ENCODE measurements at places on chromosomes 7 and 10.

- no peak for DNase-seq
These were observed 20.6 kb downstream of the RBM20 start for GRCh38 chr10:110664483-110665420.

- DNase-seq = peak; percentile 83
These were observed 237.8 kb downstream of the KIAA1217 start for GRCh38 chr10:24446739-24447138.

DNA sequence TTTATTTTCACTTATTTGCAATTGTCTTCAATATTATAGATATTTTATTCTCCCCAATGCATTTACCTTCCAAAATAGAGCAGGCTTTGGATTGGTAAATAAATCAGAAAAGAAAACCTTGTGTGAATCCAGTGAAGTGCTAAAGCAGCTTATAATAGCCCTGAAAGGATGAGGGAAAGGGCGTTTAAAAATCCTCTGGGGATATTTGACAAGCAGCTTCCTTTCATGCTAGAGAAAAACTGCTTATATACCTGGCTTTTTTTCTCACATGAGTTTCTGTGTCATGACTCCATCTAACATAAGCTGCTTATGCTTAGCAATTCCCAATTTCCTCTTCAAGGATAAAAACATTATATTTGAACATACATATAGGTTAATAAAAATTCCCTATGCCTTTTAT, 221.6 kb upstream of the SEMA3E start:
- no peak for DNase-seq

DNA sequence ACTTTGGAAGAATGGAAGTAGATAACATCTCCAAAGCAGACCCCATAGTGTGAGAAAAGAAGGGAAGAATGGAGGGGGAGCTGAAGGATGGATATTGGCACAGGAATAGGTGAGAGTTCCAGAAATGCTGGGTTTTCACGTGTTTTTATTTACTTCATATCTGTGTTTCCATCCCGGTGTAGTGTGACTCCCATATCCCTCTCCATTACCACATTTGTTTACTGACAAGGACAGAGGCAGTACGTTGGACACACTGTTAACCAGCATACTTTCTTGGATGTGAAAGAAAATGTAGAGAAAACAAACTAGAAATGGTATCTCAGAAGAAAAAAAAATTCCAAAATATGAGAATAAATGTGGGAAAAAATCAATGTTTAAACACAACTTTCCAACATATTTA, 124.4 kb upstream of the PFKP start:
- no peak for DNase-seq

- DNase-seq = no peak
These were observed 86.1 kb downstream of the CUX1 start for GRCh38 chr7:101903515-101903868.

GRCh38 chr10:9091530-9092093, 1037.1 kb downstream of the GATA3 start:
- no peak for DNase-seq

DNA sequence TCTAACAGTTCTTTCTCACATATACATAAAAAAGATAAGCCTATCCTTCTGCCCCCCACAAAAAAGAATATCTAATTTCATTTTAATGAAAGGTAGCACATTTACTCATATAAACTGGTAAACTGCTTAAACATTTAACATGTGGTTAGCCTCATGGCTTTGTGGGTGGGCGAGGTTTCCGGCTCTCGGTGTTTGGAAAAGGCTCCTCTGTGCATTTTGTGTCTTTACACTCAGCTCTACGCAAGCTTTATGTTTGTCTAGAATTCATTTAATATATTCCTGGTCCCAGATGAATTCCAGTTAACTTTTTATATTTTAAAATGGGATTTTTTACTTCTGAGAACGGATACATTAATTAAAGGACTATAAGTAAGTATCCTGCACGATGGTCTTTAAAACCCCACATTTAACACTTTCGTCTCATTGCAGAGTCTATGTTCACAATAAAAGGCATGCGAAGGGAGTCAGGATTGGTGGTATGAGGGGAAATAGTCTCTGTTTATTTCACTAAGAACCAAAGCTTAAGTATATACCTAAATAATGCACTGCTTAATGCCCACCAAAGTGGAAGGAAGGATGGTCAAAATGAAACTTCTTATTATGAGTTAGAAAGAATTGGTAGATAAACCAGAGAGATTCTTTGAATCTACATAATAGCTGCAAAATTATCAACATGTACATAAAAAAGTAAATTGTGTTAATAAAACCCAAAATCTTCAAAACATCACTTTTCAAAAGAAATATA, 197.2 kb downstream of the CRPPA start:
- no peak for DNase-seq

- peak; percentile 10 for DNase-seq
These were observed 99.7 kb downstream of the MAPK8 start for GRCh38 chr10:48406204-48406603.

GRCh38 chr7:16060502-16060901, 360.8 kb downstream of the CRPPA start:
- no peak for DNase-seq

GRCh38 chr10:43036481-43037428, 40.1 kb upstream of the RET start:
- no peak for DNase-seq

GRCh38 chr10:86067436-86068050, 299.1 kb downstream of the GRID1 start:
- DNase-seq = no peak

DNA sequence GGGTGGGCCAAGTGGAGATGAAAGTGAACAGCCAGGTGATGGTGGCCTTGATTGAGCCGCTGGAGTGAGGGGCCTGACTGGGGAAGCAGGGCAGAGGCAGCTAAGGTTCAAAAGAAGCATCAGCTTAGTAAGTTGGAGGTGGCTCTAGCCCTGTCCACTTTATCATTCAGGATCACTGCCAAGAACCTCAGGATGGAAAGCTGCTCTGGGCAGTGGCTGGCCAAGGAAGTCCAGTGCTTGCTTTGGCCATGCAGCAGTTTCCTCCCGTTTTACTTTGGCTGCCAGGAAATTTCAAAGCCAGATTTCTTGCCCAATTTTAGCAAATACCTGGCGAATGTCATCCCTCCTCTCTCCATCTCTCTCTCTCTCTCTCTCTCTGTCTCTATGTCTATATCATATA, 384.9 kb downstream of the PLXNA4 start:
- no peak for DNase-seq

DNA sequence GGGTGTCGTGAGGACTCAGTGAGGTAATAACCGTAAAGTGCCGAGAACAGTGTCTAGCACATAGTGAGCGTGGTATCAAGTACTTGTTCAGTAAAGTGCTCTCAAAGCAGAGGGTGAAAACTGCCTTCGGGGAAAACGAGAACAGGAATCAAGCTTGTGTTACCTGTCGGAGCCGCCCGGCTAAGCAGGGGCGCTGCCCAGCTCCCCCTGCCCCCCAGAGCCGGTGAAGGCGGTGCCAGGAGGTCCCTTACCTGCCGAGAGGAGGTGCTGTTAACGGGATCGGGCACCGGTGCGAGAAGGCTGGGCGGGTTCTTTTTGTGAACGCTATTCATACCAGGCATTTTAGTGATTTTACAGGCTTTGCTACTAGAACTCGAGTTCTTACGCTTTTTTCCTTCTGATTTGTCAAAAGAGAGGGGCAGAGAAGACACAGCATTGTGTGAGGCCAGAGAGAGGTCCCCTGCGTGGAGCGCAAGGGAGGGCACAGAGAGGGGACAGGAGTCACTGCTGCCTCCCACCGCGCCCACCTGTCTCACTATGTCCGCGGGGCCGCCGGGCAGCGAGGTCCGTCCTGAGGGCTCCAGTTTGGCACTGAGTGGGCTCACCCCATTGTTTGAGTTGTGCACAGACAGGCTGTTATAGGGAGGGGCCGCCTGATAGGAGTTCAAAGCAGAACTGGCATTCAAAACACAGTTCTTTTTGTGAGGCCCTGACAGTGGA, 32.5 kb upstream of the EFCAB10 start:
- no peak for DNase-seq

GRCh38 chr10:16653224-16653623, 131.5 kb upstream of the C1QL3 start:
- no peak for DNase-seq

DNA sequence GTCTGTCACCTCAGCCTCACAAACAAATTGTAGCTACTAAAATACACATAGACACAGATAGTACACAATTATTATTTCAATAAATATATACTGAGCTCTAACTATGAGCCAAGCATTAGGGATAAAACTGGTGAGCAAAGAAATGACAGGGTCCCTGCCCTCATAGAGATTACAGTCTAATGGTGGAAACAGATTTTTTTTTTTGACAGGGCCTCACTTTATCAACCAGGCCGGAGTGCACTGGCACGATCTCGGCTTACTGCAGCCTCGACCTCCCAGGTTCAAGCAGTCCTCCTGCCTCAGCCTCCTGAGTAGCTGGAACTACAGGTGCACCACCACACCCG, 695 bp upstream of the RBM28 start:
- DNase-seq = no peak

- DNase-seq = no peak
These were observed 26.8 kb downstream of the ELFN1 start for GRCh38 chr7:1696671-1697498.

DNA sequence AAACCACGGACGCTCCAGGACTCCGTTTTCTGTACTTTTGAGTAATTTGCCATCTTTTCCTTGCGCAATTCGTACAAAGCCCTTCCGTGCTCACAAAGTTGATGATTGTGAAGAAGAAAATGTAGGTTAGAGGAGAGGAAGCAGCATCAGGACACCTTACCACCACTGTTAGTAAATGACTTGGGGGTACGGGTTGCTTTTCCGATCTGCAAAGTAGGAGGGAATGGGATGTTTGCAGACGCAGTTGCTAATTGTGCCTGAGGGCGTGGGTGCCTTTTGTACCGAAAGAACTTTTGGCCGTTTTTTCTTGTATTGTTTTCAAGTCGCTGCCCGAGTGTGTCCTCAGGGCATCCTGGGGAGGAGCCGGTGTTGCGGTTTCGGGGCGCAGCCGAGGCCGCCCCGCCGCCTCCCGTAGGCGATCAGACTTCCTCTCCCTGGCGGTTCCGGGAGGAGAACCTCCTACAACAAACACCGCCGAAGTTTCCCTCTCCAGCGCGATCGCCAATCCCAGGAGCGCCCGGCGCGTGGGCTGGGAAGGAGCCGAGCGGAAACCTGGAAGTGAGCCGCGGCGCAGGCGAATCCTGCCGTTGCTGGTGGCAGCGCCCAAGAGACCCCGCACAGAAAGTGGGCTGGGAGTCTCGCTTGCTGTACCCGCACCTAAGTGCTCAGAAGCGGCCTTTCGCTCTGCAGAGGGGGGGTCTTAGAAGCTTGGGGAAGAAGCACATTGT, 1.0 kb downstream of the PRR15 start:
- DNase-seq = peak; percentile 78

GRCh38 chr10:113385021-113385999, 167.5 kb upstream of the HABP2 start:
- DNase-seq = peak; percentile 91

DNA sequence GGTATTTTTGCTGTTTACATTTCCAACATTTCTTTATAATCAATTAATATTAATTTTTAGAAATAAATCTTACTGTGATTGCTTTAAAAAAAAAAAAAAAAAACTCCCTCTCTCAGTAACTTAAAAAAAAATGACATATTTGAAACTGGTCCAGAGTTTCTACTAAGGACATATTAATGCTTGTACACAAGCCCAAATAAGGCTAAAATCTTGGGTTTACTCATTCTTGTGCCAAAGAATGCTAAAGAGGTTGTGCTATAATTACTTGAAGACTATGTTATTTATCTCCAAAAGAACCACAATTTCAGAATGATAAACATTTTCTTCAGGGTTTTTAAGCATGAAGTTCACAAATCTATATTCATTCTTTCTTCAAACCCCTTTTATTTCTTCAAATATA, 39.4 kb upstream of the PHF14 start:
- peak; percentile 89 for DNase-seq

DNA sequence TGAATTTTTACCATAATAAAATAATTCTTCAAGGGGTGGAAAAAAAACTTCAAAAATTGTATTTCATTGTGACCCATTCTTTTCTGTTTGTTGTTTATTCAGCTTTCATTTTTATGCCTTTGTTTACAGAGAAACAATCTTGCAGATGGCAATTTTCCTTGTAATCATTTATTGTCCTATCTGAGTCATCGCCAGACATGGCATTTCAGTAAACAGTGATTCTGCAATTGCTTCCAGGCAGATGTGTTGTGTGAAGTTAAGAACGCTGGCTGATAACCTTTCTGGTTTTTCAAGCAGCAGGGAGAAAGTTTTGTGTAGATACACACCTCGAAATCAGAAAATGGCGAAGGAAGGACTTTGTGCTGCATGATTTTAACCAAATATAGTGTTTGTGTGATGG, 80.7 kb upstream of the RPA3 start:
- no peak for DNase-seq

DNA sequence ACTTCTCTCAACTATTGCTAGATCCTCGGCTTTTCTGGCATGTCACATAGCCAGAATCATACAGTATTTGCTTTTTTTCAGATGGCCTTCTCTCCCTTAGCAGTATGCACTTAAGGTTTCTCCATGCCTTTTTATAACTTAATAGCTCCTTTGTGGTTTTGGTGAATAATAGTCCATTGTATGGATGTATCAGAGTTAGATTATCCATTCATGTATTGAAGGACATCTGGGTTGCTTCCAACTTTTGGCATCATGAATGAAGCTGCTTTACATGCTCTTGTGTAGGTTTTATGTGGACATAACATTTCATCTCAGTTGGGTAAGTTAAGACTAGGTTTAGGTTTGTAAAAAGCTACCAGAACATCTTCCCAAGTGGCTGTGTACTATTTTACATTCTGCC, 4.6 kb downstream of the ATP5F1C start:
- peak; percentile 16 for DNase-seq

DNA sequence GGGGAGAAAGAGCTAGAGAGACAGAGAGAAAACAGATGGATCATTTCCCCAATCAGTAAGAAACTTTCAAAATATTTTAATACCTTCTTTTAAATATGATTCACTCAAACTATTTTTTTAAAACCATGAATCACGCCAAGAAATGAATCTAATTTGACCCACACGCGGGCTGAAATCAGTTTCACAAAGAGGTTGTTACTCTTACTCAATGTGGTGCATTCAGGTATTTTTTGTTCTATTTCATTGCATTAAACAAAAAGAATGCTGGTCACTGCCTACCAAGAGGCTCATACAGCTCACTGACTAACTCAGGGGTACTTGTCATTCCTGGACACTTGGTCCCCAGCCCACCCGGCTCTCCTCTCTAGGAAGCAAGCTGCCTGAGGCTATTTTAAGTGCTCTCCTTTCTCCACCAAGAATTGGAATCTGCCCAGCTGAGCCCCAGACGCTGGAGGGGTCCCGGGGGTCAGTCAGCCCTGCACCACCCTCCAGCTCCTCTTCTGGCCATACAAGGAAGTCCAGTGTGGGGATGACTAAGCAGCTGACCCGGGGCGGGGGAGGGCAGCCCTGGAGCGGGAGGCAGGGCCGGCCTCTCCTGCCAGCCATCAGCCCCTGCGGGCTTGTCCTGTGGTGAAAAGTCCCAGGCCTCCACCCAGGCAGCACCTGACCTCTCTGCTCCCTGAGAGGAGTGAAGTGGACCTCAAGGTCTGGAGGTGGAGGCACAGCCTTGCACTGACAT, 21.7 kb upstream of the PFKP start:
- DNase-seq = peak; percentile 78

- DNase-seq = peak; percentile 58
These were observed 21.9 kb downstream of the PDCD4 start for GRCh38 chr10:110893559-110894179.
